ENCODE measurements at places on chromosomes 4 and X.

GRCh38 chr4:188308142-188308541 is 168.9 kb downstream of the TRIML1 start:
- no peak for DNase-seq

GRCh38 chrX:153973127-153974002 is 811 bp downstream of the TMEM187 start:
- no peak for DNase-seq

GRCh38 chrX:53616946-53617345 is 69.6 kb downstream of the HUWE1 start:
- no peak for DNase-seq

DNA sequence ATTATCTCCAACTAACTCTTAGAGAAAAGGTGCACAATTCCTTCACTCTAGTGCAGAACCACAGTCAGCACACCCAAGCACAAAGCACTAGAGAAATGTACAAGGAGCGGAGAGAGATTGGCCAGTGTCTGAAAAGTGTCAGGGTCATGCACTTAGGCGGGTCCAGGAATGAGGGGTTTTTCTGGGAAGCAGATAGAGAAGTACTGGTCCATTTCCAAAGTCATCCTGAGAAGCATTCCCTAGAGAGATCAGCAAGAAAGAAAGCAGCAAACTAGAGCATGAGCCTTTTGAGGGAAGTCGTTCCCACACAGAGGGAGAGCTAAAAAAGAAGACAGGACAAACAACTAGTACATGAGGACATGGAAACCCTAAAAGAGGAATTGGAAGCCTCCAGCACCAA is 168.1 kb upstream of the MAP3K15 start:
- no peak for DNase-seq

GRCh38 chrX:105567082-105567481 is 255.3 kb upstream of the NRK start:
- DNase-seq = no peak

GRCh38 chr4:65089666-65090065 is 580.6 kb downstream of the EPHA5 start:
- DNase-seq = no peak

DNA sequence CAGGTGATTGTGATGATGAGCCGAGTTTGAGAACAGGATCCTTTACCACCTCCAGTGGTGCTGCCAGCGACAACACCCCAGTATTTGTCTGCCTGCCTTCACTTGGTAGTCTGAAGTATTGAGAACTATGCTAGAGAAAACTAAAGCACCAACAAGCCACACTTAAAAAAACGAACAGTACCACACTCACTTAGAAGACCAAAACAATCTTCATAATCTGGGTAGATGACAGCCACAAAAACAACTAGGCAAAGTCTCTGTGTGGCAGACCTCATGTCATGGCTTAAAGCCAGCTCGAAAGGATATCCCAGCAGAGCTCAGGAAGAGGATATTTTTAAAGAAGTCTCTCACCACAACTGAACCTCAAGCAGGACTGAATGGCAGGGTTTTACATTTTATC is 236.0 kb downstream of the GPC3 start:
- DNase-seq = no peak

DNA sequence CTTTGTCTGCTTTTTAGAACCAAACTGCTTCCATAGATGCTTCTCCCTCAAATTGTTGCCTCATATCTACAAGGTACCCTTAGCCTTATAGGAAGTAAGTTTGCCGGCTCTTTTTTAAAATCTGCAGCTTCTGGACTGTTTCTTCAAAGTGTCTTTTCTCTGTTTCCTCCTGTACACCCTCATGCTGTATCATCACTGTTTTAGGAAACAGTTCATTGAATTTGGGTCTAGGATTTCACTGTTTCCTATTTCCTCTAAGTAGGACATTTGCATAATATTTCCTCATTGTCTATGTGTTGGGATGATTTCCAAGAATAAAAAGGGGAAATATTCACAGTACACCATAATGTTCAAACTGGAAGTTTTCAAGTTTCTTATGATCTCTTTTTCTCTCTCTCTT is 43.0 kb downstream of the BANK1 start:
- no peak for DNase-seq

DNA sequence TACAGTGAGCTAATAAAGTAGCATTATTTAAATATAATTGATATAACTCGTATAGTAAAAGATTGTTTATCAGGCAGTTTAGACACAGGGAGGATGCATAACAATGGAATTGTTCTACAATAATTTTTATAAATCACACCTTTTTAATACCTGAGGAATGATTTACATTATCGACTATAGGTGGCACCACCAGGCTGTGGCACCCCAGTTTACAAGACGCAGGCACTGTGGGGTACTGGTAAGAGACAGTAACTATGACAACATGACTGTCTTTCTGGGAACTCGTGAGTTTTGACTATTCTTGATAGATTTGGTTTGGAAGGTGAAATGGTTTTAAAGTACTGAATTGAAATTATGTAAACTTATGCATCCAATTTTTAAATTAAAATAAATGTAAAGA is 27.1 kb upstream of the STBD1 start:
- DNase-seq = no peak

GRCh38 chr4:170529748-170530722 is 440.3 kb upstream of the AADAT start:
- no peak for DNase-seq

GRCh38 chrX:129529685-129530281 is 6.5 kb upstream of the SMARCA1 start:
- DNase-seq = no peak

- DNase-seq = no peak
These were observed 7.5 kb upstream of the KLHL15 start for GRCh38 chrX:24034485-24034884.

- DNase-seq = no peak
These were observed 76.2 kb upstream of the ESX1 start for GRCh38 chrX:104330966-104331365.

GRCh38 chrX:101452056-101452455 is 33.2 kb upstream of the ARMCX4 start:
- no peak for DNase-seq

DNA sequence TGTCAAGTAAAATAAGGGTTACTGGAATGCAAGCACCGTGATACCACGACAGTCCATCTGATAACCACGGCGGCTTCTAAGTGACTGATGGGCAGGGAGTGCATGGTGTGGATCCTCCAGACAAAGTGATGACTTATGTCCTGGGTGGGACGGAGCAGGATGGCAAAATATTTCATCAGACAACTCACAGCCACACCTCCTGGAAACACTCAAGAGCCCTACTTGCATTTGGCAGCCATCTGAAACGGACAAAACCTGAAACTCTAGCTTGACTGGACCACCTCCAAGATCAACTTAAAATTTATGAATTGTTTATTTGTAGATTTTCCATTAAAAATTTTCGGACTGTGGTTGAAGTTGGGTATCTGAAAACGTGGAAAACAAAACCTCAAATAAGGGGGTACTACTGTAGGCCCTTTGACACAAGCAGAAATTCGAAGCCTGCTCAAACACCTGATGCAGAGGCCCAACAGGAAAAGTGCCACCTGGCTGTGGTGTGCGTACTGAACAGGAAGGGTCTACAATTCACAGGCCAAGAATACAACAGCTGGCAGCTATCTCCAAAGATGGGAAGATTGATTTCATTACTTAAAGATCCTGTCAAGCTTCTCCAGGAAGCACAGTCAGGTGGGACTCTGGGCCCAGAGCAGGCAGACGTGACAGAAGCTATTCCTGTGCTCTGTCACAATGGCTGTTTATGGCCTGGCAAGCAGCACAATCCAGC is 26.0 kb downstream of the LRIT3 start:
- no peak for DNase-seq

DNA sequence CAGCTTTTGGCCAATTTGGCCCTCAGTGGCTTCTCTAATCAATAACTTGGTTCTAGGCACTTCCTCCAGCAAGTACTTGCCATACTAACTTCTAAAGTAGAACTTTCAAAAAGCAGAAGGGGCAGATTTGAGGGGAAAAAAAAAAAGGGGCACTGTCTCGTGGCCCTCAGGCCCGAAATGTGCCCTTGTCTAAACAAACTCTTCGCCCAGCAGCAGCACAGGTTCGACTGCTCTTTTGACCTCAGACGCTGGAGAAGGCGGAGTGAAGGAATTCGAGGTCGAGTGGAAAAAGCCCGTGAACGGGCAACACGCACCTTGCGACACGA is 775 bp downstream of the GRPEL1 start:
- DNase-seq = no peak

DNA sequence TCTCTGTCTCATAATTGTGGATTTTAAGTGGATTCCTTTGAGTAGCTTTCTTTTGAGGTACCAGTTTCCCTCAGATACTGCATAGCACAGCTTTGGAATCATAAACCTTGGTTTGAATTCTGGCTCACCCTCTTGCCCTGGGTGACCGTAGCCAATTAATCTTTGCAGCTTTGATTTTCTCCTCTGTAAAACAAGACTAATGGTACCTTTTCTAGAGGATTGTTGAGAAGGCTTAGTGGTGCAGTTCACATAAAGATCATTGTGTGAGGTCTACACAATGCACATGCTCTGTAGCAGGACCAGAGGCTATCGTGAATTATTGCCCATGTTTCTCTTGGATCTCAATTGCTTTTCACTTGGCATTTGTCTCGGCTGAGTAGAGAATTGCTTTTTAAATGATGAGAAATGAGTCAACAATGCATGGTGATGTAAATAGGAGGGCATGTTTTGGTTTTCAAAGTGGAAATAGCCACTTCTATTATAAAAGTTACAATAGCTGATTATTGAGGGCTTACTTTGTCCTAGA is 47.9 kb downstream of the TMEM131L start:
- DNase-seq = no peak

DNA sequence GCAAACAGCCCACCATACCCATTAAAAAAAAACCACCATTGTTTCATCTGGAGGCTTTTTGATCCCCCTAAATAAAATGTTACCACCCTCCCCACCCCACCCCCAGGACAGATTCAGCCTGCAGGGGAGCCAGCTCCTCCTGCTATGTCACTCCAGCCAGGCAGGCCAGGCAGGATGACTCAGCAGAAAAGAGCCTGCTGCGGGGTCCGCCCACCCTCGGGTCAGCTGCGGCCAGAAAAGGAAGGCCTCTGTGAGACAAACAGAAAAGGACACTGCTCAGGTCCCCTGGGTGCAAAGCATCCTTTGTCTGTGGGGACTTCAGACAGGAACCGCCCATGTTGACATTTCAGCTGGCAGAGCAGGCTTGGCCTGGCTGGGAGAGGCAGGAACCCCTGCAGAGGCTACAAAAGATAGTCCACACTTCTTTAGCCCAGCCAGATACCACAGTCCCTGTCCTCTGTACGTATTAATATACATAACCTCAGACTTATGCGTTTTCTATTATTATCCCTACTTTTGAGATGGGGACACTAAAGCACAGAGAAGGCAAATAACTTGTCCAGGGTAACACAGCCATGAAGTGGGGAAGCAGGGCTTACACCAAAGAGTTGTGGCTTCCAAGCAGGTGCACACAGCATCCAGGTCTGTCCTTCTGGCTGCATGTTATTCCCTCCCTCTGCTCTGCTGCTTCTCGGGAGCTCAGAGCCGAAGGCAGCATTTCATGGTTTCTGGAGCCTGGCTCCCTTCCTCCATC is 147.7 kb downstream of the CPEB2 start:
- no peak for DNase-seq

GRCh38 chr4:3361406-3361805 is 68.6 kb downstream of the RGS12 start:
- DNase-seq = no peak

DNA sequence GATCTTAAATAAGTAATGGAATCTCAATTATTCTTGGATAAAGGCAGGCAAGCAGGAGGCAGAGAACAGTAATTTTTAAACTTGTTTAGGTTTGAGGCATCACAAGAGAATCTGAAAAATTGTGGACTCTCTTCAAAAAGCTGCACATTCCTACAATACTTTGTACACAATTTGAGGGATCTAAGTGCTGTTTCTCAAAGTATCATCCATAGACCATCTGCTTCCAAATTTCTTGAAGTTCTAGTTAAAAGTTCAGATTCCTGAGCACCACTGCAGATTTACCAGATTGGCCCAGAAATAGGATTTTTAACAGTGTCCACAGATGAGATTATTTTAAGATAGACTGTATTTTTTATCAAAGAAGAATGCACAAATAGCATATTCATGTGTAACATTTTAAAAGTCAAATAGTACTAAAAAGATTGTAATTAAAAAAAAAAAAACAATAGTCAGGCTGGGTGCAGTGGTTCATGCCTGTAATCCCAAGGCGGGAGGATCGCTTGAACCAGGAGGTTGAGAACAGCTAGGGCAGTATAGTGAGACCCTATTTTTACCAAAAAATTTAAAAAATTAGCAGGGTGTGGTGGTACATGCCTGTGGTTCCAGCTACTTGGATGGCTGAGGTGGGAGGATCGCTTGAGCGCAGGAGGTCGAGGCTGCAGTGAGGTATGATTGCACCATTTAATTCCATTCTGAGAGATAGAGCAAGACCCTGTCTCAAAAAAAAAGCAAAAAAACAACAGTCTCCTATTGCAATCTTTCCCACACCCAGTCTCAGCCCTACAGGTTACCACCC is 14.2 kb upstream of the FNIP2 start:
- no peak for DNase-seq

DNA sequence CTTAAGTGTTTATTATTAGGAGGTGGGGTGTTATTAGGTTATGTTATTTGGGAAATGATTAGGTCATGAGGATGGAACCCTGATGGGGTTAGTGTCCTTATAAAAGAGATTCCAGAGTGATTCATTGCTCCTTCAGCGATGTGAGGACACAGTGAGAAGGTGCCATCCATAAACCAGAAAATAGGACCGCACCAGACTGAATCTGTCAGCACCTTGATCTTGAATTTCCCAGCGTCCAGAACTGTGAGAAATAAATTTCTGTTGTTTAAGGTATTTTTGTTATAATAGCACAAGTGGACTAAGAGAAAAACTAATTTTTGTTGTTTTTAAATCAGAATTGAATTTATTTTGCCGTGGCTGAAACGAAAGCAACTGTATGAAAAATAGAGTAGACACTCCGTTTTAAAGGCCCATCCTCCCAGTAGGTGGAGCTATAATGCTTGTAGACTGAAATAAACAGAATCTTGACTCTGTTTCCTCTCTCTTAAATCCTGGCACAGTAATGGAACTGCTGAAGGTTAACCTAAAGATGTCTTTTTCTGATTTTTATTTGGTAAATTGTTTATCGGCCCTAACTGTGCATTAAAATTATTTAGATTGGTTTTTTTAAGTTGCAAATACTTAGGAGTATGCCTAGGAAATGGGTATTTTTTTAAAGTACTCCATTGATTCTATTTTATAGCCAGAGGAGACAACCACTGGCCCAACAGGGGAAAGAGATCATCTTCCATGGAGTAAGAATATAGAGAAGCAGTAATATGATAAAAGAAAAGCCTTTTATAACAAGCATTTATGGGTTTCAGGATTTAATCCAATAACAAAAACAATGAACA is 133.2 kb upstream of the ADAMTS3 start:
- no peak for DNase-seq

DNA sequence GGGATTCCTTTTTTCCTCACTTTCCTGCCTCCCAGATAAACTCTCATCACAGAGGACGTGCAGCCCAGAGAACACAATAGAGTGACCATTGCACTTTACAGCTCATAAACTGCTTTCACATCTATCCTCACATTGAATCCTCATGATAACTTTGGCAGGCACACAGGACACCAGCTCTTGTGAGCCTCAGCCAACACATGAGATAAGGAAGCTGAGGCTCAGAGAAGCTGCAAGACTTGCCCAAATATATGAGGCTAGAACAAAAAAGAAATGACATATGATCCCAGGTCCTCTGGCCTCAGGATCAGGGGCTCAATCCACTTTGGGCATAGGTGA is 85.0 kb upstream of the CPEB2 start:
- DNase-seq = no peak

All from H1 (cell line).